Neural progenitor cell (in vitro differentiated cells): ENCODE measurements at places on chromosomes 16 and 17. TPM values are rescaled to one million over a fixed set of nuclear protein-coding genes. Genes with fewer than 3 reads are reported as not detected.

DNA sequence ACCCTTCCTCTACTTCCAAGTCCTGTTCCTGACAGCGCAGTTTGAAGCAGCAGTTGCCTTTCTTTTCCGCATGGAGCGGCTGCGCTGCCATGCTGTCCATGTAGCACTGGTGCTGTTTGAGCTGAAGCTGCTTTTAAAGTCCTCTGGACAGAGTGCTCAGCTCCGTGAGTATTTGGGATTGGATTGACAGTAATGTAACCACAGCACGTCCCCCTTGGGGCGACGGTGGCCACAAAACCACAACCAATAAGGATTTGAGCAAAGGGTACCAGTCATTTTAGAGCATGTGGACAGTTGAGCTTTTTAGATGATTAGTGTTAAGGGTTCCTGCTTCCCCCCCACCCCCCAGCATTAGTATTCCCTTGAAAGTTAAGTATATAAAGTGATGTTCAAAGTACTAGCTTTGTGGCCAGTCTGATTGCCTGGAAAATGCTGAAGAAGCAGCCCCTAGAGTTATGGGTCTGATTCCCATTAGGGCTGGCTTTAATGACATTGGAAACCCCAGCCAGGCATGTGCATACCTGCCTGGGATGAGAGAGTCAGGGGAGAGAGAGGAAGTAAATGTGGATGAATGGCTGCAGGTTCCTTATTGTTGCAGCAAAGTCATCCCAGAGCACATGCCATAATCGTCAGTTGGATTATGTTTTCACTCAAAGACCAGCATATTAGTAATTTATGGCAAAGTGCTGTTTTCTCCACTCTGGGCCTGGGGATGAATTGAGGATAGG, 31.6 kb upstream of the SLC12A3 start:
- DNase-seq = no peak

Gene TMIGD1
- not detected in 2 replicates for total RNA-seq

Gene MT1M
- total RNA-seq = not detected in 2 replicates

GRCh38 chr16:17222871-17223401, 247.8 kb downstream of the XYLT1 start:
- no peak for DNase-seq

- DNase-seq = no peak
Observed at GRCh38 chr17:27578718-27579085, 52.3 kb upstream of the LGALS9 start.

GRCh38 chr16:85579923-85580580, 33.1 kb upstream of the GSE1 start:
- no peak for DNase-seq

Gene MLYCD
- total RNA-seq = 2.5 and 3.3 TPM in 2 replicates

DNA sequence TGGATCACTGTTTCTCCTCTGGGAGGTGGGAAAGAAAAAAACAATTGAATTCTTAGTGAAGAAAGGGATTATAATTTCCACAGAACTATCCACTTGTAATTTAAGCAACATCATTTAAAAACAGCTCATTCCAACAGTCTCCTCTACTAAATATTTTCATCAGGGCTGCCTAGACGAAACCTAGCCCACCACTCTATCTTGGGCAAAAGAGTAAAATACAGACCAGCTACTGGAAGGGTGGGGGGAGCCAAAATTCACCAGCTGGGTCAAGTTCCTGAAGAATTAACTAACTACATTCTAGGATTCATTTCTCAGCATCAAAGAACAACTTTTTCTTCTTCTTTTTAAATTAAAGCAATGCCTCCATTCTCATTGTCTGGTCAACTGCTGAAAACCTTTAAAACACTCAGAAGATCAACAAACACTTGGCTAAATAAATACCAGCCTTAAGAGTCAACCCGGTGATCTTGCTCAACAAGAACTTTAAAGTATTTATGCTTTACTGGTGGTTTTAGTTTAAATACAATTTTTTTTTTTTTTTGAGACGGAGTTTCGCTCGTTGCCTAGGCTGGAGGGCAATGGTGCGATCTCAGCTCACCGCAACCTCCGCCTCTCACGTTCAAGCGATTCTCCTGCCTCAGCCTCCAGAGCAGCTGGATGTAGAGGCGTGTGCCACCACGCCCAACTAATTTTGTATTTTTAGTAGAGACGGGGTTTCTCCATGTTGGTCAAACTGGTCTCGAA, 25.2 kb downstream of the KANSL1 start:
- DNase-seq = no peak

GRCh38 chr17:49190932-49191331, 19.4 kb downstream of the GNGT2 start:
- DNase-seq = no peak

GRCh38 chr17:66755101-66755943, 79.6 kb upstream of the CACNG5 start:
- DNase-seq = no peak

GRCh38 chr17:68522266-68522665, 10.0 kb downstream of the PRKAR1A start:
- DNase-seq = no peak

Gene OR2C1
- not detected in 2 replicates for total RNA-seq

Gene SEZ6L2
- 11.7 and 31.5 TPM in 2 replicates for total RNA-seq

- peak; percentile 63 for DNase-seq
Observed at GRCh38 chr17:12180644-12181261, 160.1 kb downstream of the MAP2K4 start.

GRCh38 chr17:82127315-82127595, 29.2 kb upstream of the FASN start:
- no peak for DNase-seq
